Lung microvascular endothelial cell (primary cell): ENCODE measurements at places on chromosomes 4 and X.

GRCh38 chr4:119794681-119795080, 166.1 kb upstream of the PDE5A start:
- DNase-seq: no peak

GRCh38 chrX:132737743-132738142, 220.7 kb downstream of the HS6ST2 start:
- no peak for DNase-seq

- no peak for DNase-seq
These were observed 30.1 kb upstream of the UGT2B17 start for GRCh38 chr4:68606240-68606639.

DNA sequence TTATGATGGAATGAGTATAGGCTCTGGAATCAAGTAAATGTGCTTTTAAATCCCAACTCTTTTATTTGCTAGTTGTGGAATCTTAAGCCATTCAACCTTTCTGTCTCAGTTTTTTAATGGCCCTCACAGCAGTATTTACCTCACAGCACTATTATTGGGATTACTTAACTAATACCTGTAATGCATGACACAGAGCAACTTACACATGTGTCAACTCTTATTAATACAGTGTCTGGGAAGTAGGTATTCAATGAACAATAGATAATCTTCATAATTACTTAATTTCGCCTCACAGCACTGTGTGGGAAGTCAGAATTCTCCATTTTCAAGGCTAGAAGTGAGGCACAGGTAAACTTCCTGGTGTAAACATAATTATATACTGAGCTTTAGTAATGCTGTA, 149.7 kb upstream of the NUDT6 start:
- no peak for DNase-seq

DNA sequence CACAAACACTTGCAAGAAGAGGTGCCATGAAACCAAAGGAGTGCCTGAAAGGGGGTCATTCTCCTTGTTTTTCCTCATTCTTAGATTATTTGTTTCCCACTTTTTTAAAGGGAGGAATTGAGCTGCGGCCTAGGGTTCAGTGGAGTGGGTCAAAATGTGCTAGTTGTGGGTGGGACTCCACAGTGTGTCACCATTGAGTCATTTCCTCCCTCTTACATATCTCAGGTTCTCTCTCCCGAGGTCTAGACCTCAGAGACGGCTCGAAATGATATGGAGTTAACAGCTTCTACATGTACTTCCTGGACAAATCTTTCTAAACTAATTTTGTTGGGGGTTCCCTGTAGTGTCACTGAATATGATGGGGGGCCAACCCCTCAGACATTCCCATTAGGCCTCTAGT, 328.4 kb upstream of the SPANXN1 start:
- DNase-seq: no peak

GRCh38 chr4:37872310-37872988, 18.4 kb upstream of the TBC1D1 start:
- no peak for DNase-seq

GRCh38 chr4:153127760-153128494, 76.3 kb upstream of the TRIM2 start:
- peak; percentile 90 for DNase-seq

GRCh38 chrX:130184857-130185256, 13.1 kb downstream of the RAB33A start:
- no peak for DNase-seq

DNA sequence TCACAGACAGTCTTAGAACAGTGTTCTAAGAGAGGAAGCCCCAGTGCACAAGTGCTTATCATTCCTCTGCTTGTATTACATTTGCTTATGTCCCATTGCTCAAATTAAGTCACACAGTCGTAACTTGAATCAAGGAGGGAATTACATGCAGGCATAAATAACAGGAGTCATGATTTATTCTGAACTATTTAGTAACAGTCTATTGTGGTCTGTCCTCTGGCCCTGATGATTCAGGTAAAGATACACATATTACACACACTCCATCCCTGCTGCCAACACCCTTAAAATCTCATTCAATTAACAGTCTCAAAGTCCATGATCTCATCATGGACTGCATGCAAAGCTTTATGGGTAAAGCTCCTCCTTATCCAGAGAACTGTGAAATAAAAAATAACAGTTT, 60.1 kb downstream of the GRIA2 start:
- DNase-seq: no peak

DNA sequence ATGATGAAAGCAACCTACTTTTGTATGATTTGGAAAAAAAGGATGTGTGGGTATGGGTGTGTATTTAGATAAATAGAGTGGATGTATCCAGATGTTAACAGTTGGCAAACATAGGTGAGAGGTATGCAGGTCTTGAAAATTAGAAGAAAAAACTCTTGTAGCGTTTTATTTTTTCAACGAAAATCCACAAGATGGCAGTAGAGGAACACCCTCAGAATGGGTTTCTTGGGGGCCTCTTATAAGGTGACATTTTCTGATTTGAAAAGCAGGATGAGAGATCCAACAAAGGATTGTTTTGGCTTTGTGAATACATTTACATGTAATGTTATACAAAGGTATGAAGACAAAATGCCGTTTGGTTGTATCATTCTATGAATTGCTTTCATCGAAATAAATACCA, 68.3 kb downstream of the FMR1NB start:
- DNase-seq: peak; percentile 26

DNA sequence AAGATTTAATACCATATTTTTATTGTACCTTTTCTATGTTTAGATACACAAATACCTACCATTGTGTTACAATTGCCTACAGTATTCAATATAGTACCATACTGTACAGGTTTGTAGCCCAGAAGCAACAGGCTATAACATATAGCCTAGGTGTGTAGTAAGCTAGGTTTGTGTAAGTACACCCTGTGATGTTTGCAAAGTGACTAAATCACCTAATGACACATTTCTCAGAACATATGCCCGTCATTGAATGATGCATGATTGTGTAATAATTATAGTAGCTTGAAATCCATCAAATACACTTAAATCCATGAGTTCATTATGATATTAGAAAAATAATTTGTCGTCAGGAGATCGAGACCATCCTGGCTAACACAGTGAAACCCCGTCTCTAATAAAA, 30.8 kb downstream of the GAB3 start:
- DNase-seq: no peak

- DNase-seq: no peak
These were observed 114.2 kb downstream of the COMMD8 start for GRCh38 chr4:47349326-47349725.

- no peak for DNase-seq
These were observed 47.0 kb upstream of the SLC34A2 start for GRCh38 chr4:25608644-25609043.

DNA sequence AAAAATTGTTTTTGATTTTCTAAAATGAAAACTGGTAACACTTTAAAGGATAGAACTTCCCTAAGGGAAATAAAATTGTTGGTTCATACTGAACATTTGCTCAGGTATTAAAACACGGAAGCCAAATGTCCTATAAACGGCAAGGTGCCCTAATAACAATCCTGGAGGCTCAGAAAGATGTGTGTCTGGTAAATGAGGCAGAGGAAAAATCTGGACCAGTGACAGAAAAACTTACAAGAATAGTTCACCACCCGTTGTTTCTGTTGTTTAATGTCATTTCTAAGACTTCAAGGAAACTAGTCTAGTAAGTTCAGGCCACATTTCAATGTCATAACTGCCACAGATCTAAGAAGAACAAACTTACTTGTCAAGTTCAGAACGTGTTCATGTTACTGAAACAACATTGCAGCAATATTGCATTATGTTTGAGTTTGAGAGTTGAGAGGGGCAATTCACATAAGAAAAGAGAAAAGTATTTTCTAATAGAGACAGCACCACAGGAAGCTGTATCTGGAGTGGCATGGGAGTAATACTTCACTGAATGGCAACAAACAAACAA, 476.6 kb downstream of the GRXCR1 start:
- DNase-seq: no peak

DNA sequence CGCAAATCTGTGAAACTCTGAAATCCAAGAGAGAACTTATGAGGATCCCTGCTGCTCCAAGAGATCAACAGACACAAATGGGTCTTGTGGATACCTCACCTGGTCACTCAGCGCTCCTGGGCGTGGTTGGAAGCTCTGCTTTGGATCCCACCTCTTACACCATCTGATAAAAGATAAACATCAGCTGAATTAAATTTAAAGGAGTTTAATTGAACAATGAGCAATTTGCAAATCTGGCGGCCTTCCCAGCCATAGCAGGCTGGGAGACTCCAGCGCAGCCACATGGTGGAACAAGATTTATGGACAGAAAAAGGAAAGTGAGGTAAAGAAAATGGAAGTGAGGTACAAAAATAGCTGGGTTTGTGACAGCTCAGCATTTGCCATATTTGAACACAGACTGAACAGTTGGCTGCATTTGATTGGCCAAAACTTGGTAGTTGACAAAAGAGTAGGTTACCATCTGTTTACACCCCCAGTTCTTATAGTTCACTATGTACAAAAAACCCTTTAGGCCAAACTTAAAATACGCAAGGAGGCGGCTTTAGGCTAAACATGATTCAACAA, 437.3 kb upstream of the NDST3 start:
- no peak for DNase-seq

- no peak for DNase-seq
These were observed 81.6 kb downstream of the WWC2 start for GRCh38 chr4:183180621-183181020.

DNA sequence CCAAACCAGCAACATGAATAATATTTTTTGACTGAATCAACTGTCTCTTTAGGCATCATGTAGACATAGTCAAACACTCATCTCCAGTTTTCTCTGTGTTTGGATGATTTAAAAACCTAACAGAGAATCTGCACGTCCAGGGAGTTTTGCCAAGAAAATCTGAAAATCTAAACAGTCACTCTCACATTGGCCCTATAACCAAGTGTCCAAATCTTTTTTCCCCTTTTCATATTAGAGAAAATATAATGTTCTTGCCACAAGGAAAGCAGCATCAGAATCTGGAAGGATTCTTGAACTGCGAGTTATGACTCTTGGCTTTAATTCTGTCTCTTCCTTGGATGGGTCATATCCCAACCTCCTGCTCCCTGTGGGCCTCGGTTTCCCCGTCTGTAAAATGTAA, 8.8 kb upstream of the CHRDL1 start:
- DNase-seq: no peak

- DNase-seq: peak; percentile 78
These were observed 30.4 kb downstream of the ADH7 start for GRCh38 chr4:99404595-99405287.

- DNase-seq: no peak
These were observed 951.5 kb upstream of the SLIT2 start for GRCh38 chr4:19300213-19300612.

DNA sequence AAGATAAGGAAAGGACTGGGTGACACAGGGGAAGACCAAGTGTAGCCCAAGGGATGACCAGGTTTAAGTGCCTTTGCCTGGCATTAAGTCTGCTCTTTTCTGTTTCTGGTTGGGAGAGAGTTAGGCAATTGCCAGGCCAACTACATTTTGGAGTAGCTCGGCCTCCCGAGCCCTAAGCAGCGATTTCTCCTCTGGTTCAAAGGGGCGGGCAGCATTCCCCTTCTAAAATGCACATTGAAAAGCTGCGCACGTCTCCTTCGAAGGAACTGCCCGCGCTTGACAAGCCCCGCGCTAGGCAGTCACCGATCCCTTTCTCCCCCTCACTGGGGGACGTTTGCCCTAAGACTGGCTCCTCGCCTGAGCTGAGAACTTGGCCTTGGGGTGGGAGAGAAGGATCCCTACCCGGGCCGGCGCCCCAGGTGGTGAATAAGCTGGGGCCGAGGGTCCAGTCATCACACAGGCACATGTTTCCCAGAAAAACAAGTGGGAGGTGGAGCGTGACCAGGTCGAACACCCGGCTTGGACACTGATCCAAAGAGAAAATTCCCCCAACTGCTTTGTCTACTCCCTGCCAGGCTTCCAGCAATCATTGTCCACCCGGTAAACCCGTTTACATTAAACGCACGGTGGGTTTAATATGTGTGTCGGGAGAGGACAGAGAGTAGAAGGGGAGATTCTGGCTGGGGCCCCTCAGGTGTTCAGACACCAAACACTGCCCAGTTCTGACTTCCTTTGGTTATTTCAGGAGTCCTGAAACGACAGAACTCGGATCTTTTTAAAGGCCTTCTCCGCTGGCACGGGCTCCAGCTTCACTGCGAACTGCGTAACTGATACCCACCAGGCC, 4.0 kb downstream of the ARX start:
- DNase-seq: no peak

DNA sequence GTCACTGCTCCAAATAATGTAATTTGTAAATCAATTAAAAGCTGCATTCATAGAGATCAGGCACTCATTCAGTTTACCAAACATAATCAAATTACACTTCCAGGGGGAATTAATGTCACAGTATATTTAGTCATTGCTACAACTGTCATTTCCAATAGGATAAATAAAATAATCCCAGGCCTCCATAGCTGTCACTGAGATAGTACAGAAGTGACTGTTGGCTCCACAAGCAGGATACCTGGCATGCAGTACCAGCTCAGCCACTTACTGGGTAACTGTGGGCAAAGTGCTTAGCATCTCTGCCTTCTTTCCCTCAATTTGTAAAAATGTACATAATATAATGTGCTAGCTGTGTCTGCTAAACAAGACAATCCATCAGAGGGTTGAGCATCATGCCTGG, 128.1 kb downstream of the CAMK2D start:
- no peak for DNase-seq

GRCh38 chr4:153261461-153261860, 57.2 kb downstream of the TRIM2 start:
- no peak for DNase-seq

DNA sequence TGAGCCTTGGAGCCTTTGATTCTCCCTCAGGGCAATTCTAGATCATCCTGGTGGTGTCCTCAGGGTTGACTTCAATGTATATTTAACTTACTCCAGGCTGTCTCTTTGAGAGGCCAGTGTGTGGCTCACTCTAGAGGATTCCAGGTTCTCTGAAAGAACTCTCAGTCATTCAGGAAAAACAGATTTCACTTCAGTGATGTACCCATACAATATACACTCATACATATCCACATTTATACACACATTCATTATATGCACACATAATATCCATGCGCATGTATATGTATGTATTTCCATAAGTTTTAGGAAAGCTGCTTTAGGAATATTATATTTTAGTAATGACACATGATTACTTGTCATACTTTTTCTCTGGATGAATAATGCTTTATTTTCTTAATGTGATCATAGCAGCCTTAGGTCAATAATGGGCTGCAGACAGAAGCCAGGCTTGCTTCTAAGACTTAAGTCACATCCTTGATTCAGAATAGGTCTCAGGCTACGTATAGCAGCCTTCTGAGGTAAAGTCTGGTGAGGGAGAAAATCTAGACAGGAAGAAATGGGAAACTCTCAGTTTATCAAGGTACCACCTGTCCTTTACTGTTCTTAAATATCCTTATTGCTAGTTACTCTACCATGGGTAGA, 397.0 kb downstream of the GPAT3 start:
- no peak for DNase-seq

DNA sequence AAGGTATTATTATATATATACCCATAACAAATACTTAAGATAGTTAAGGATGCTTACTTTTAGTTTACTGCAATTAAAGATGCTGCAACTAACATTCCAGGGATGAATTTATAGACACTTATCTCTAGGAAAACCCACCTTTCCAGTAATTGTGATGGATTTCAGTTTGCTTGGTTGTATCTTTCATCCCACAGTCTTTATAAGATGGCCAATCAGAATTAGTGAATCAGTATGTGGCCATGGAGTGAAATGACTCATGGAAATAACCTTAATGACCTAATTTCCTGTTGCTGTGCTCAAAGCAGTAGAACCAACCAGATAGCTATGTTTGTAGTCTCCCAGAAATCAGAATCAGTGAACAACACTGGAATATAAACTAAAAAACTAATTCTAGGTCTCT, 26.4 kb downstream of the MOSPD2 start:
- peak; percentile 85 for DNase-seq
